WTC11 (cell line): ENCODE measurements at places on chromosomes 3 and 15. TPM values are rescaled to one million over a fixed set of nuclear protein-coding genes. Genes with fewer than 3 reads are reported as not detected.

TGM4 gene
- not detected in 3 replicates for total RNA-seq

SEMA6D gene
- 0.98 to 2.6 TPM (median 2.0 TPM) in 3 replicates for total RNA-seq

DNA sequence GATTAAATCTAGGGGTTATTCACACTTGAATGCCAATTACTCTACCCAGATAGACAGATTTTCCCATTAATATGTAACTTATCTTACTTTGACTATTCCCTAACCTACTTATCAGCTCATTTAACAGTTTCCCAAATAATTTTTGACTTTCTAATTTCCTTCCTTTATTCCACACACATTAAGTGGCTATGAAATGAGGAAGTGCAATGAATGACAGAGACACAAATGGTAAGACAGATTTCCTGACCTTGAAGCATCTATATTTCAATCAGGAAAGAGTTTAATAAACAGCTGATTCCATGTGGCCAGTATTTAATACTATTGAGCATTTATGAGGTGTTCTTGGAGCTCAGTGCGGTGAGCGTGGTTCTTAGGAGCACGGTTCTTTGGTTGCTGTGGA, 78.8 kb downstream of the SLC7A14 start:
- H3K27ac ChIP-seq = no peak overlapping the region
- H3K4me3 ChIP-seq = no peak overlapping the region
- H3K4me1 ChIP-seq = peaks cover 14% of the 10 kb centered on the region

DNA sequence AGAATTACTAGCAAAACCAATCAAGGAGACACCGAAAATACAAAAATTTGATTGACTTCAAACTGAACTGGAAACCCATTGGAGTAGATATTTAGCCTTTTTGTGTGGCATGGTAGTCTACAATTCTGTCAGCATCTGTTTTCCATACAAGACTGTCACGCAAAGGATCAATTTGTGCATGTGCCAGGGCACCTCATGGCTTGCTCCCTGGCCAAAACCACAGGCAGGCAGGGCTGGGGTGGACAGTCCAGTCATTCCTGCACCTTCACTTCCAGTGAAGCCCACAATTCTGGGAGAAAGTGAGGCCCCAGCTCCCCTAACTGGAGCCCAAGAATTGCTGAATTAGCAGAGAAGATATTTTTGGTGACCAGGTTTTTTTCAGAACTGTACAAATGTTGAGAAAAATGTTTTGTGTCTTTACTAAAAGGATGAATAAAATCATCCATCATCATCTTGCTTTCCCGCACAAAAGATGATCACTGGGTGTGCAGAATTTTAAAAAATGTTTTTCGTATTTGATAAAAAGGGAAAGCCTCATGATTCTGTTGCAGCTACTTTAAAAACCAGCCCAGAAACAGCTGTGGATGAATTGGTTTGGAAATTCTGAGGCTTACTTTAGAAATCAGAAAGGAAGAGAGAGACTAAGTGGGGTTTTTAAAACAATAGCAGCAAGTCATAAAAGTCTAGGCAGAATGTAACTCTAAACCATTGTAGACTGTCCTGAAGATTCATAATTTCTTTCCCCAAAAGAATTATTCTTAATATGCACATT, 86.4 kb downstream of the PCCB start:
- H3K27ac ChIP-seq = no peak overlapping the region
- H3K36me3 ChIP-seq = peaks cover 20% of the 10 kb centered on the region
- no peak for DNase-seq

OR5AC2 gene
- total RNA-seq = not detected in 3 replicates

ZNF774 gene
- 2.6 to 3.6 TPM (median 2.9 TPM) in 3 replicates for total RNA-seq

DNA sequence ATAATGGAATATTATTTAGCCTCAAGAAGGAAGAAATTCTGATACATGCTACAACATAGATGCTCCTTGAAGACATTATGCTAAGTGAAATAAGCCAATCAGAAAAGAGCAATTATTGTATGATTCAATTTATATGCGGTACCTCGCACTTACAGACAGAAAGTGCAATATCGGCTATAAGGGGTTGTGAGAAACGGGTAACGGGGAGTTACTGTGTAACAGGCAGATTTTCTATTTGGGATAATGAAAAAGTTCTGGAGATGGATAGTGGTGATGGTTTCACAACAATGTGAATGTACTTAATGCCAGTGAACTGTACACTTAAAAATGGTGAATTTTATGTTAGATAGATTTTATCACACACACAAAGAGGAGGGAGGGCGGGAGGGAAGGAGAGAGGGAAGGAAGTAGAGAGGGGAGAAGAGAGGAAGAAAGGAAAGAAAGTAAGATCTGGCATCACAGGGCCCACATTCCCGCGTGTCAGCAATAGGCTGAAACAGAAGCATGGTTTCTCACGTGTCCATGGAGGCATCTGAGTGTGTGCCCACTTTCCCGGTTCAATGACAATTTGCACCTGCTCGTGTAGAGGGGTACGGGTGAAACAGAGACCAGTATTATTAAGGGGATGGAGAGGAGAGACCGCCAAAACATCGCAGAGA, 700 bp upstream of the BLM start:
- H3K27me3 ChIP-seq = no peaks in the 10 kb centered on the region
- H3K4me1 ChIP-seq = peaks cover 16% of the 10 kb centered on the region
- peak overlapping the region; percentile 98 for H3K4me3 ChIP-seq
- peak overlapping the region; percentile 98 for H3K27ac ChIP-seq
- DNase-seq = no peak

NAALADL2 gene
- 1.2 to 1.6 TPM (median 1.2 TPM) in 3 replicates for total RNA-seq

NOX5 gene
- total RNA-seq = not detected in 3 replicates

KCNH8 gene
- 2.5 to 2.8 TPM (median 2.8 TPM) in 3 replicates for total RNA-seq

DNA sequence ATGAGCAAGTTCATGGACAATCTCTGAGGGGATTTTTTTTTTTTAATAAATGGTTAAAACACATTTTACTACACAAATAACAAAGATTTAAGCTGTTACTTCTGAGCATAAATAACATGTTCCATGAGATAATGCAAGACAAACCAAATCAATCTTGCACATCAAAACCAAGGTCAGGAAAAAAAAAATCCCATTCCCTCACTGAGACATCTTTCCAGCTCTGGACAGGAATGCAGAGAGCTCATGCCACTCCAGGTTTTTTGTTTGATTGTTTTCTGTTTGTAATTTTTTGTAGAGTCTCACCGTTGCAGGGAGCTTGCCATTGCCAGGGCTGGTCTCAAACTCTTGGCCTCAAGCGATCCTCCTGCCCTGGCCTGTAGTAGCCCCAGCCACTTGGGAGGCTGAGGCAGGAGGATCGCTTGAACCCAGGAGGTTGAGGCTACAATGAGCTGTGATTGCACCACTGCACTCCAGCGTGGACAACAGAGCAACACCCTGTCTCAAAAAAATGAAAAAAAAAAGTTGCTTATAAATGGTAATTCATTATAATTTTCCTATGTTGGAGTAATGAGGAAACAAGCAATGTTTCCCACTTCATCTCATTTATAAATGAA, 14.0 kb downstream of the OSBPL10 start:
- no peaks in the 10 kb centered on the region for H3K27me3 ChIP-seq
- DNase-seq = no peak
- H3K36me3 ChIP-seq = peaks cover 4% of the 10 kb centered on the region; the same call in 1 of the 2 replicates
- H3K4me1 ChIP-seq = peaks cover 72% of the 10 kb centered on the region

GOLGA8T gene
- total RNA-seq = 0.78 to 1.0 TPM (median 0.92 TPM) in 3 replicates

GRCh38 chr3:99119385-99119784, 217.9 kb upstream of the DCBLD2 start:
- no peak overlapping the region for H3K27ac ChIP-seq
- H3K4me3 ChIP-seq = no peak overlapping the region
- H3K27me3 ChIP-seq = no peaks in the 10 kb centered on the region; the same call in 1 of the 2 replicates
- no peaks in the 10 kb centered on the region for H3K4me1 ChIP-seq
- DNase-seq = no peak

DNA sequence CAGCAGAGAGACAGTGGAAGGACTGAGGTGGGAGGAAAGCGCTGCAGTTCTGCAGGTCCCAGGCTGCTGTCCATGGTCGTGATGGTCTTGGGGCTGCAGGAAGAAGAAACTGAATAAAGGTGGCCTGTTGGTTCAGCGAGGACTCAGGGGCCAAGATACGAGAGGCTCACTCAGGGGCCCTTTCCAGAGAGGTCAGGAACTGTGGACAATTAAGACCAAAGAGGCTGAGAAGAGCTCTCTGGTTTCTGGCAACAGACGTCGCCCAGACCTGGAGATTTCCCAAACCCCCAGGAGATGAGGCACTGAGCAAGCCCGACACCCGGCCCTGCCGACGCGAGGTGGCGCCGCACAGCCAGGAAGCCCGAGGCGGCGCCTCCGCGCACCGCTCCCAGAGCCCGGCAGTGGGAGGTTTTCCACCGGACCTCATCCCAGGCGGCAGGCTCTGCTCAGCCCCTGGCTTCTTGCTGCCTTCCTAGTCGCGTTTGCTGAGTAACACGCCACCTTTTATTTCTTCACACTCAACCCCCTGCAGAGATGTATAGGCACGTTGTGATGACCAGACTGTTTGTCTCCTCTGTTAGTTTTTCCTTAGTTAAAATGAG, 56.4 kb upstream of the ARRDC4 start:
- H3K4me1 ChIP-seq = peaks cover 4% of the 10 kb centered on the region
- H3K4me3 ChIP-seq = peak overlapping the region; percentile 33; the same call in 1 of the 2 replicates
- H3K27me3 ChIP-seq = peaks cover 2% of the 10 kb centered on the region
- DNase-seq = peak; percentile 86
- no peaks in the 10 kb centered on the region for H3K36me3 ChIP-seq

DNA sequence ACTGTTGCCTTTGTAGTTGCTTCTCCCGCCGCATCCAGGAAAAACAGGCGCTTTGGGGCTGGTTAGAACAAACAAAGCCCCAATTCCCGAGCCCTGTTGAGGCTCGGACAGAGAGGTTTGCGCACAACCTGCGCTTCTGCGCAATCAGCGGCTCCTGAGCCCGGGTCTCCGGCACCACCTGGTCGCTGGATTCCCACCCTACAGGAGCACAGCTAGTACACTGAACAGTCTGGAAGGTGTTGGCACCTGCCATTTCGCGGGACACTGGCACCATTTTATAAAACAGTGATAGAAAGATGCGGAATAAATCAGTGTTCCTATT, 13.8 kb downstream of the ZIC4 start:
- H3K4me3 ChIP-seq = peak overlapping the region; percentile 78
- no peaks in the 10 kb centered on the region for H3K36me3 ChIP-seq
- H3K27me3 ChIP-seq = peaks cover 98% of the 10 kb centered on the region
- peaks cover 73% of the 10 kb centered on the region for H3K4me1 ChIP-seq
- no peak for DNase-seq

GRCh38 chr3:196967412-196968232, 1.0 kb downstream of the PIGZ start:
- DNase-seq = no peak
- H3K4me3 ChIP-seq = peak overlapping the region; percentile 66
- peaks cover 82% of the 10 kb centered on the region for H3K27me3 ChIP-seq
- H3K4me1 ChIP-seq = peaks cover 10% of the 10 kb centered on the region
- peaks cover 3% of the 10 kb centered on the region; the same call in 1 of the 2 replicates for H3K36me3 ChIP-seq

DNA sequence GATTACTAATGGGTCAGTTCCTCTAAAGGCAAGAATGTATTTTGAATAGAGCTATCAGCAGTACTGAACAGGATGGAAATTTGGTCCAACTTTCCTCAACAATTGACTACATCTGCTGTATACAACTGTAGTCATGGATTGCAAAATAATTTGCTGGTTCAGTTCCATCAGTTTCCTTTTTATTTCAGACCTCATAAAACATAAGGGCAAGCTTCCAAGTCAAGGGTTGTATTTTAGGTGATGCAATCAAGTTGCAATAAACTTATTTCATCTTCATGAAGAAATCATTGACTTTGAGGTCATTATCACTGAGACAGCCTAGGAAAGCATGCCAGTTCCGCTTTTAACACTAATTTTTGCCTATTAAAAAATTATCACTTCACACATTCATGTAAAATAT, 90.4 kb upstream of the TSEN2 start:
- no peaks in the 10 kb centered on the region for H3K4me1 ChIP-seq
- H3K36me3 ChIP-seq = no peaks in the 10 kb centered on the region
- no peak for DNase-seq
- no peak overlapping the region for H3K27ac ChIP-seq

GRCh38 chr3:58414538-58415197, 19.0 kb downstream of the PDHB start:
- DNase-seq = no peak
- H3K4me1 ChIP-seq = peaks cover 21% of the 10 kb centered on the region
- no peaks in the 10 kb centered on the region for H3K36me3 ChIP-seq
- H3K27ac ChIP-seq = no peak overlapping the region
- H3K4me3 ChIP-seq = no peak overlapping the region

EFCAB12 gene
- 0.16 to 0.34 TPM (median 0.20 TPM) in 3 replicates for total RNA-seq

CKMT1B gene
- 35.4 to 41.5 TPM (median 37.3 TPM) in 3 replicates for total RNA-seq

DNA sequence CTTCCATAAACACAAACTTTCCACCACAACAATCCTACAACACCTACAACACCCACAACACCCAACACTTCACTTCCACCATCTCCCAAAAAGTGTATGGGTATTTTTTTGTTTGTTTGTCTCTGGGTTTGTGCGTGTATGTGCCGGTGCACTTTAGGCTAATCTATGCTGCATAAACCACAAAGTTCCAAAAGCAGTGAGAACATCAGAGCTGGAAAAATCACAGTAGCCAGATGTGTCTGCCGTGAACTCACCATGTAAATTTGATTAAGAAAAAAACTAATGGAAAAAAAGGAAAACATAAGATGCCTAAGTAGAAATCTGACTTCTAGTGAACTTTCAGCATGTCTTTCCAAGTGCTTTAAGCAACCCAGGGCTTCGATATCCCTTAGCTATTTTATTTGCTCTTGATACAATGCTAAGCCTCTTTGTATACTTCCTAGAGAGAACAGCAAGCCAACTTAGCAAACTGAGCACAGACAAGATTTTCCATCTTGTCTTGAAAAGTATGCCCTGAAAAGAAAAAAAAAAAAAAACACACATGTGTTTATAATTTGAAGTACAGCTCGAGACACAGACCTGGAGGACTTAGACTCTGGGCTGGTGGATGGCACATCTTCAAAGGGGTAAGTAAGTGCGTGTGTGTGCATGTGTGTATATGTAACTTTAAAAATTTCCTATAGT, 91.4 kb downstream of the WWTR1 start:
- peak overlapping the region; percentile 61 for H3K27ac ChIP-seq
- H3K4me3 ChIP-seq = no peak overlapping the region
- H3K4me1 ChIP-seq = peaks cover 31% of the 10 kb centered on the region
- DNase-seq = no peak
- peaks cover 1% of the 10 kb centered on the region; the same call in 1 of the 2 replicates for H3K36me3 ChIP-seq
- no peaks in the 10 kb centered on the region for H3K27me3 ChIP-seq

DNA sequence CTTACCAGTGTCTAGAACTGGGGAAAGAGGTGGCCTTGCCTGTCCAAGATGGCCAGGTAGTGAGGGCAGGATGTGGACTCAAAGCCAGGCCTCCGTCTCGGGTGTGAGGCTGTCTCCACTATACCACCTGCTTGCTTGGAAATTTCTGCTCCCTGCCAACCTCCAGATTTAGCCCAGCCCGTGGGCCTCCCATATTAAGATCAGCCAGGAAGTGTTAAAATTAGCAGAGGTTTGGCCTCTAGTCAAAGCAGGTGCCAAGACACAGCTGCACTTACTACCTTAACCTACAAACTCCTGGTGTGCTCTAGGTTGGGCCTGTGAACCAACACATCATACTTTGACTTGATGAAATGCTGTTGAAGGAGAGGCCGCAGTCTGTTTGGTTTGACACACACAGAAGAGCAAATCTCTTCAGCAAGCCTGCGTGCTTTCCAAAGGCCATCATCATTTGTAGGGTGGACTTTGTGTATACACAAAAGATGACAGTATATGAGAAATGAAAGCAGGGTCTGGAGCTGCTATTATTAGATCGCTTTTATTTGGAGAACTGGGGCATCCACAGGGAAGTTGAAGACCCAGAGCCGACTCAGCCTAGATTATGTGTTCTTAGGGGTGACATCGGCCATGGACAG, 206.5 kb downstream of the XXYLT1 start:
- H3K27ac ChIP-seq = no peak overlapping the region
- H3K36me3 ChIP-seq = peaks cover 14% of the 10 kb centered on the region
- H3K4me1 ChIP-seq = peaks cover 9% of the 10 kb centered on the region
- H3K27me3 ChIP-seq = no peaks in the 10 kb centered on the region
- H3K4me3 ChIP-seq = no peak overlapping the region
